Activated naive CD4-positive, alpha-beta T cell treated with anti-CD3 and anti-CD28 coated beads, Interleukin-2, amount 10 ng/mL, durations not matched to agents 7 days and 5 days (primary cell): ENCODE measurements at places on chromosomes 2 and 18.

DNA sequence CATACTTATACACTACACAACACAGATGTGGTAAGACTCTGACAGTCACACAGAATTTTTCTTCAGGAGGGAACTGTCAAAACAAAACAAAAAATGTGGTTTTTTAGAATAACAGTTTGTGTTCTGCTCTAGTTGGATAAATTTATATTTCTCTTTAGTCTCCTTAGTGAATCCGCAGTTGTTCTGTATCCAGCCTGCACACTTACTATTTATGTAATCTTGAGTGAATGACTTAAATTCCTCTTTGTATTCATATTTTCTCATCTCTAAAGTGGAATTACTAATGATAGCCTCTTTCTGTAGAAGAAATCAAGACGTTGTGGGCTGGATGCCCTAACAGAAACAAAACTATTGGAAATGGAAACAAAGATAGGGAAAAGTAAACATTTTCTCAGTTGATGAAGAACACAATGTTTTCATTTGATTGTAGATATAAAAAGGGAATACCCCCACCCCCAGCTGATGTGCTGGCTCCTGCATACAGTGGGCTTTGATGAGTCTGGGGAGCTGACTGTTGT, 375.2 kb downstream of the TRIB2 start:
- DNase-seq = no peak

DNA sequence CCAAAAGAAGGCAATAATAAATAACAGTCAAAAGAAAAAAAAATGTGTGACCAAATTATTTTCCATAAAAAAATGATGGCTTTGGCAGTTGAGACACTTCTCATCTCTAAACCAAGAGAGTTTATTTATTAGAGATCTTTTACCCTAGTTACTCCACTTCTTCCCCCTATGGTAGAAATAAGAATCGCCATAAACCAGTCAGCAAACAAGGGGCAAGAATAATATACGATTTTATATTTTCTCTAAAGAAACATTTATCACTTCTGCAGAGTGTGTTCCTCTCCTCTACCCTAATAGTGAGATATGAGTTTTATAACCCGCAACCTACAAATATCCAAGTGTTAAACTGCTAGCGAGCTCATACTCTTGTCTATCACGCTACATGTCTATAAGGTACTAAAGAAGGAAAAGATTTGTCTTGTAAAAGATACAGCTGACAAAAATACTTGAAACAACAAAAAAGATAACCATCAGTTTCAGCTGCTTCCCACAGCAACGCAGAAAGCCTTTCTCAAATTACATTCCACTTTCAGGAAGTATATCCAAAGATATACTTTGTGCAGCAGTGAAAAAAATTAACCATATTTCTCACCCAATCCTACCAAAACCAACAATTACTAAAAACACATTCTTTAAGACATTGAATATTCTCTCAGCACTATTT, 2.3 kb downstream of the RNF103 start:
- no peak for DNase-seq

GRCh38 chr18:22975508-22975907, 42.4 kb downstream of the RBBP8 start:
- no peak for DNase-seq

DNA sequence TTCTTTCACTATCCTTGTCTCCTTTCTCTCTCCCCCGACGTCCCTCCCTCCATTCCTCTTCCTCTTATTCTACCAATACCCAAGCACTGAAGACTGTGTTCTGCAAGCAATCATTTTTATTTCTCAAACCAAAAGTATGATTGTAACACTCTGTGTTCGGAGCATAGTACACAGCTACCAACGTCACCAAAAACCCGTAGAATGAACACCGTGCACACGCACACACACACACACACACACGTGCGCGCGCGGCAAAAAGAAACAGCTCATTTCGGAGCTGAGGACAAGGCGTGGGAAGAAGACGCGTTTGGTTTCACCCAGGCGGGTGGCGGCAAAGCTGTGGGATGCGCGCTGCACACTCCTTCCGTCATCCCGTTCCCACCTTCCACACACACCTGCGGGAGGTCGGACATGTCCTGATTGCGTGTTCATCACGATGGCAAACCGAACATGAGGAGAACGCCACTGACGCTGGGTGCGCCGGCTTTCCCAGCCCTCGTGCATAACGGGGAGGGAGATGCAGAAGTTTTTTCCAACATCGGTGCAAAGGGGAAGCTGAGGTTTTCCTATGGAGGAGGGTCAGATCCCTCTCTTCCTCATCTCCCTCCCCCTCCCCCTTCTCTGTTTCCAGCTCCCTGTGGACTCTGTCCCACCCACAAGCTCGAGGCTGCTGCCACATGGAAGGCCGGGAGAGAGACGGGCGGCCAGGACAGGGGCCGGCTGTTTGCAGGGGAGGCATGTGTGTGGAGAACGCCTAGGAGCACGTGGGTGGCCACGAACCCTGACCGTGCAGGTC, 20.4 kb downstream of the MBP start:
- no peak for DNase-seq

GRCh38 chr2:100419915-100420314, 2.4 kb upstream of the CHST10 start:
- no peak for DNase-seq

- no peak for DNase-seq
These were observed 34.0 kb downstream of the EPAS1 start for GRCh38 chr2:46331109-46331766.

DNA sequence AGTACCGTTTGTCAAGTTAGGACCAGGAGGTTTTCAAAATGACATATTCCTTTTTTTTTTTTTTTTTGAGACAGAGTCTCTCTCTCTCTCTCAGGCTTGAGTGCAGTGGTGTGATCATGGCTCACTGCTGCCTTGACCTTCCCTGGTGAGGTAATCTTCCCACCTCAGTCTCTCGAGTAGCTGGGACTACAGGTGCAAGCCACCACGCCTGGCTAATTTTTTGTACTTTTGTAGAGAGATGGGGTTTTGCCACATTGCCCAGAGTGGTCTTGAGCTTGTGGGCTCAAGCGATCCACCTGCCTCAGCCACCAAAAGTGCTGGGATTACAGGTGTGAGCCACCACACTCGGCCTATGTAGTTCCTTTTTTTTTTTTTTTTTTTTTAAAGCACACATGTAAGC, 127.9 kb upstream of the SEC11C start:
- no peak for DNase-seq

- no peak for DNase-seq
These were observed 59.8 kb upstream of the LYPD6B start for GRCh38 chr2:148978706-148979105.

DNA sequence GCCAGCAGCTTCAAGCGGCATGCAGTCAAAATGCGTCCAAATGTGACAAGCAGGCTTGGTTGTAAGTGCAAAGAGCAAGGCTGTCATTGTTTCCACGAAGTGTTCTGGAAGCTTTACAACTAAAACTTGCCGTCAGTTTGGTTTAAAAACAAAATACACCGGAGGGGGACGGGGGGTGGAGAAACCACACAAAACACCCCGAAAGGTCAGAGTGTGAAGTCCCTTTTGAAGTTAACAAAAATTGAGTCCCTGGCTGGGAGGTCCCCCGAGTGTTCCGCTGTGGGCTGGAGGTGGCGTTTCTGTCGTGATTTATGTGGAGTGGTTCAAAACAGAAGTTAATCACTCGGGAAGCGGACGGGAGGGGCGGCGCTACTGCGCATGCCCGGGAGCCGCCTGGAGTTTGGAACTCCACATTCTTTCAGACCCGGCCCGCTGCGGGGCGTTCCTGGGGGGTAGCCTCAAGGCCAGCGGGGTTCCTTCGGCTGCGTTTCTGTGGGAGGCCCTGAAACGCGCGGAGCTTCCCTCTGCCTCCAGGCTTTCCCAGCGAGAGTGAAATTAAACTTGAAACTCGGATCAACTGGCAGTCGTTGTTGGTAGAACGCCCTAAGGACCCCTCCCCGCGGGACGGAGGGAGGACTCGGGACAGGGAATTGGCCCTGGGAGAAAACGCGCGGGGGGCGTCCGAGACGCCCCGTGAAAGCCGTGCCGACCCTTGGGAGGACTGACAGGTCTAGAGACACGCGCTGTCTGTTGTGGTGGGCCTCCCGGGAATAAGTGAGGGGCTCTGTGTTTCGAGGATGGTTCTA, 1.4 kb downstream of the TGIF1 start:
- DNase-seq = peak; percentile 81

DNA sequence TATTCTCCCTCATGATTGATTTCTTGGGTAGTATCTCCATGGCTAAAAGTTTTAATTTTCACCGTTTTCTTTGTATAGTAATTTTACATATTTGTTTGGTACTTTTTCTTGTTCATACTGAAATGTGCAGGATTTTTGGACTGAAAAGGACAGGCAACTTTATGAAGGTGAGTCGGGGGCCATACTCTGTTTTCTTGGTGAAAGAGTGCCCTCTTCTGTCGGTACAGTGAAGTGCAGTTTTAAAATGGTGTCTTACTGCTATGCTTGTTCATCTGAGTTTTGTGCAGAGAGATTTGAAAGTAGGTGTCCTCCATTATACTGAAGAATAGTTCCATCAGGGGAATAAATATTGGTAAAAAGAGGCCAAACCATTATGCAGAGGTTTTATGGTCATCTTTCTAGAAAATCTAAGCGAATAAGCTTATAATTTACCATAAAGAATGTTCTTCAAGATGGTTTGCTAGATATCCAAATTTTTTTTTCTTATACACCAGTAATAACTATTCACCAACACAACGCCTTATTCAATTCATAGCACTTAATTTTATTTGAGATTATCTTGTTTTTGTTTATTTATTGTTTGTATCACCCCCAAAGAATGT, 8.7 kb upstream of the SERPINB13 start:
- DNase-seq = peak; percentile 28

DNA sequence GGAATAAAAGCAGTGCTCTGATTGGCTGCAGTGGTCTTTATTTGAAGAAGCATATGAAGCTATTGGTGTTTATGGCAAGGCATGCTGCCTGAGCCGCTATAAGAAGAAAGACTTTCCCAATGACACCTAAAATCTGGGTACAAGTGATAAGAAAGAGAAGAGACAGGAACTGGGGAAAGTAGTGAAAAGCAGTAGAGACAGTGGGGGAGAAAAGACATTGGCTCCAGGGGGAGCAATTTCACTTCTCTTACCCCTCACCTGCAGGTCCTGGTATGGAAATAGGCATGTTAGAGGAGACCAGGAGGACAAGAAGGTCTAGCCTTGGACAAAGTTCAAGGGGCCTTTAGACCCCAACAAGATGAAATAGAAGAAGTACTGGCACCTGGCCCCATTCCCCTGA, 47.1 kb downstream of the PLCL1 start:
- peak; percentile 30 for DNase-seq

DNA sequence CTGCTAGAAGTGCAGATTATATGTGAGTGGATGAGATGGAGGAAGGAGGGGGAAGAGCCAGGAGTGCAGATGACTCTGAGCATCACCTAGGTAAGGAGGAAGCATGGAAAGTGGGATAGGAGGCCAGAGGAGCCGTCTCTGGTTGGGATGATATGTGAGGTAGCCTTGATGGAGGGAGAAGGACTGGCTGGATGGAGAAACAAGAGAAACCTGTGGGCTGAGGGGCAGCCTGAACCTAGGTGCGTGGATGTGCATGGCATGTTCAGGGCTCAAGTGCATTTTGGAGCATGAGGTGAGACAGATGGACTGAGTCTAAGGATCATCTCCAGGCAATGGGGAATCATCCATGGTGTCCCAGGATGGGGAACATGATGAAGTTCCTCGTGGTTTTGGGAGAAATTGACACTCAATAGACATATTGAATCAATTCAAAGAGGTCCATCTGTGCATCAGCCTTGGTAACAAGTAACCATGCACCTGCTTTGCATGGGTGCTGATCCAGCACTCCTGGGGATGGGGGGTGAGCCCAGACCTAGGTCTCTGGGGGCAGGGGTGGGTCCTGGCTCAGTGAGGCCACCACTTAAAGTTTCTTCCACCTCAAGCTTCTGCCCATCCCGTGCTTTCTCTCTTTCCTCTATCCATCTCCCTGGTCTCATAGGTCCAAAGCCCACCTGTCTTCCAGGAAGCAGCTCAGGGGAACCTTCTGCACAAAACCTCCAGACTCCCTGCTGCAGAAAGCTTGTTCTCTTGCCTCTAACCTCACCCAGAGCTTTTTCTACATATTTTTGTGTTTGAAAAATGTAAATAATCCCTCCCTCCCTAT, 19.2 kb downstream of the MYCN start:
- DNase-seq = no peak

GRCh38 chr2:109435066-109435690, 178.6 kb downstream of the SEPTIN10 start:
- no peak for DNase-seq
